Glutamatergic neuron (in vitro differentiated cells): ENCODE measurements at places on chromosomes 1 and 21. TPM values are rescaled to one million over a fixed set of nuclear protein-coding genes. Genes with fewer than 3 reads are reported as not detected.

DNA sequence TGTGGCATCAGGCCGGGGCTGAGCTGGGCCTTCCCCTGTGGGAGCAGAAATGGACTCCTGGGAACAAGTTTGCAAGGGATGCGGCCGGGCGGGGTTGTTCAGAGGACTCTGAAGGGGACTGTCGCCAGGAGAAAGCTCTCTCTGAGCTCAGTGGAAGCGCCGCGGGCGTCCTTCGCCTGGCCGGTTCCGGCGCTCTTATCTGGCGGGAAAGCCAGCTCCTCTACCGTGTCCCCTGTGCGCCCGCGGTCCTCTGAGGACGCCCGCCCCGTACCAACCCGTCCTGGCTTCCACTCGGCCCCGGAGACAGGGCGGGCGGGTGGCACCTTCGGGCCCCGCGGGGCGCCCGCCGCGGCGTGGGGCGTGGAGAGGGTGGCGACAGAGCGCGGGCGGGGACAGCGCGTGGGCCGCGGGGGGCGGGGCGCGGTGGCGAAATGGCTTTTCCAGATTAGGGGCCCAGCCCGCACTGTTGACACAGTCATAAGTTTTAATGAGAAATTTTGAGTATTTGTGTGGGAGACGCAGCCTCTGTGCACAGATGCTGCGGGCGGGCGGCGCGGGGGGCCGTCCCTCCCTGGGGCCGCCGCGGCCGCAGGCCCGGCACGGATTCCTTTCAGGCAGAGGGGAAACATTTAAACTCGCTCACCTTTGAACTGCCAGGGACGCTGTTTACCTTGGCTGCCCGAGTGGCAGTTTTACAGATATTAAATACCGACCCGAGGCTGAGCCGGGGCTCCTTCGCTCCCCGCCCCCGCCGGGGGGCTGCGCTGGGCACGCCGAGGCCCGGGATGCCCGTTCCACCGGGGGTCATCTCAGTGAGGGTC is 70.2 kb downstream of the FOXD2 start:
- H3K4me3 ChIP-seq, result peak overlapping the region; percentile 83
- no peak overlapping the region for H3K27ac ChIP-seq
- peaks cover 18% of the 10 kb centered on the region for H3K27me3 ChIP-seq
- peaks cover 9% of the 10 kb centered on the region for H3K36me3 ChIP-seq

DNA sequence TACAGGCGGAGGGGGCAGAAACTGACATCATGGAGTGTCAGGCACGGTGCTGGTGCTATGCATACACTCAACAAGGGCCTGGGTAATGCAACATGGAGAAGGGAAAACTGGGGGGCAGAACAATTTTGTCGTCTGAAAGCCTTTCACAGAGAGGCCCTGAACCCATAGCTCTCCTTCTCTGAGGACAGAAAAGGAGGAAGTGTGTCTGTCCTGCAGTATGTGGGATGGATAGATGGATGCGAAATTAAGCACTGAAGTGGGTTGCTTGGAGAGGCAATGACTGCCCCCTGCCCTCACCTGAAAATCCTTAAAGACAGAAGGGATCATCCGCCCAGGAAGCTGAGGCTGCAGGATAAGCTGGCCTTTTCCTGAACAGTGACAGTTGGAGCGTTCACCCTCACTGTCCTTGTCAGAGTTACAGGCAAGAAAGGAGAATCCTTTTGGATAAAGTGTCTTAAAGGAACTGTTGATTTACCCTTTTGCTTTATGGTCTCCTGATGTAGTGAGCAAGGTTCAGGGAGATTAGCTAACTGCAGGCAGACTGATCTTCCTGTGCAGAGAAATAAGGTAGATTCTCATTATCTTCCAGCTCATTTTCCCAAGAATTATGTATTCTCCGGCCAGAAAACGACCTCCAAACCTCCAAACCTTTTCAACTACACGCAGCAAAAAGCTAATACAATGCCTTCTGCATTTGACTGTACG is 1.6 kb upstream of the FAM20B start:
- no peak for DNase-seq
- H3K4me3 ChIP-seq, result no peak overlapping the region
- H3K4me1 ChIP-seq, result peaks cover 17% of the 10 kb centered on the region
- peaks cover 8% of the 10 kb centered on the region for H3K27me3 ChIP-seq
- H3K36me3 ChIP-seq, result no peaks in the 10 kb centered on the region
- no peak overlapping the region for H3K27ac ChIP-seq

DNA sequence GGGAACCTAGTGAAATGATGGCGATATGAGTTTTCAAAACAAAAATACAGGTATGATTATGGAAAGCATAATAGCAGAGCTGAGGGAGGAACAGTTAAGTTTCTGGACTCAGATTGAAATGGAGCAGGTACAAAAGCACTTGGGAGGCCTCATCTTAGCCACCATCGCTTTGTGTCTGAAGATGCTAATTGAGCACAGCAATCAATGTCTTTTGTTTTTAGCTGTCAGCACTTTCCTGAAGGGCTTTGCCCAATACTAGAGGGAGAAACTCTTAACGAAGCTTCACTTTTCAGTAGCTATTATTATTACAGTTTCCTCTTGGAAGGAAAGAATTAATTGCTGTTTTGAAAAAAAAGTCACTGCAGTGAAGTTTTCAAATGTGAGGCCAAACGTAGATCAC is 348.7 kb downstream of the RWDD3 start:
- no peak for DNase-seq
- no peak overlapping the region for H3K4me3 ChIP-seq
- H3K4me1 ChIP-seq, result peaks cover 19% of the 10 kb centered on the region
- peak overlapping the region; percentile 31 for H3K27ac ChIP-seq
- no peaks in the 10 kb centered on the region for H3K27me3 ChIP-seq

DNA sequence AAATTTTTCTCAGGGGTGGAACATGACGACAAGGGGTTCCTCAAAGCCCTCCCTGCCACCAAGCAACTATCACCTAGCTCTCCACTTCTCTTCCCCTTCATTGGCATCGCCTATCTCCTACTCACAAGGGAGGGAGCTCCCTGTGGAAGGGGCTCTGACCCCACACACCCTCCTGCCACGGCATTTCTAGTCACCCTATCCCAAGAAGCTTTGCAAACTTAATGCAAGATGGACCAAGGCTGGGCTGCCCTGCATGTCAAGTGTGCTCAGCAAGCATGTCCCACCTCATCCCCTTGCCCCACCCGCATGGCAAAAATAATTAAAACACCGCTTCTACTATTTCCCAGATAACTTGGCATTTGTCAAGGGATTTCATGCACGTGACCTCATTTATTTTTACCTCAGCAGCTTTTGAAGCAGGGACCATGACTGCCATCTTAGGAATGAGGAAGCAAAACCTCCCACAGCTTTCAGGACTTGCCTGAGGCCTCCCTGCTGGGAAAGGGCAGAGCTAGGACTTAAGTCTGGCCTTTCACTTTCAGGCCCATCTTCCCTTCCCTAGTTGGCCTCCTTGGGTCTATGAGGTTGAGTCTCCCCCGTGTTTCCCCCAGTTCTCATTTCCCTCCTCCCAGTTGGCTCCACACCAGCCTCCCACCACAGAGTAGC is 161.3 kb downstream of the TSEN15 start:
- no peaks in the 10 kb centered on the region for H3K36me3 ChIP-seq
- H3K27ac ChIP-seq, result no peak overlapping the region
- no peak overlapping the region for H3K4me3 ChIP-seq
- DNase-seq, result no peak
- peaks cover 15% of the 10 kb centered on the region for H3K4me1 ChIP-seq
- H3K27me3 ChIP-seq, result peaks cover 5% of the 10 kb centered on the region

DNA sequence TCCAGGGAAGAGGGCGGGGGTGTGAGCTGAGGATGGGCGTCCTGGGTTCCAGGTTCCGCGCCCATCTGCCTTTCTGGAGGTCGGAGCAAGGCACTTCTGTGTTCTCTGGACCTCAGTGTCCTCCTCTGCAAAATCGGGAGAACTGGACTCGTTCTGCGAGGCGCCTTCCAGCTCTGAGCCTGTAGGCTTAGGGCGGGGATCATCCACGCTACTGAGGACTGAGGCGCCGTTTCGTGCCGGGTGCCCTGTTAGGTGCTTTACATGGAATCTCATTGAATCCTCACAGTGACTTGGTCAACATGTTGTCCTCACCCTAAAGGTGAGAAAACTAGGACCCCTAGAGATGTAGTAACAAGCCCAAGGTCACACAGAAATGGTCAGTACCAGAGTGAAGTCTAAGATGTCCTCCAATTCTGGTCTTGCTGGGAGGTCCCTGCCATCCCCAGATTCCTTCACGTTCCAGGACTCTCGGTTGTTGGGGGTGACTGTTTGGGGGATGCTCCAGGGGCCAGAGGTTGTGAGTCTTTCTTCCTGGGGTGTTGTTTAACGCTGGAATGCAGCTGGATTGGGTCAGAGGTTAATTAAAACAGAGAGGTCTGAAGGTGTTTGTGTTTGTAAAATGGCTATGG is 677 bp downstream of the PRKAA2 start:
- peak; percentile 24 for DNase-seq
- no peaks in the 10 kb centered on the region for H3K4me1 ChIP-seq
- peaks cover 10% of the 10 kb centered on the region for H3K27me3 ChIP-seq

- H3K36me3 ChIP-seq, result no peaks in the 10 kb centered on the region
- H3K27me3 ChIP-seq, result peaks cover 3% of the 10 kb centered on the region
- DNase-seq, result no peak
Observed at GRCh38 chr1:203703586-203703985, 61.4 kb upstream of the LAX1 start.

- DNase-seq, result no peak
- H3K4me1 ChIP-seq, result peaks cover under 1% of the 10 kb centered on the region
Observed at GRCh38 chr1:54794451-54795355, 6.4 kb downstream of the TTC22 start.

DNA sequence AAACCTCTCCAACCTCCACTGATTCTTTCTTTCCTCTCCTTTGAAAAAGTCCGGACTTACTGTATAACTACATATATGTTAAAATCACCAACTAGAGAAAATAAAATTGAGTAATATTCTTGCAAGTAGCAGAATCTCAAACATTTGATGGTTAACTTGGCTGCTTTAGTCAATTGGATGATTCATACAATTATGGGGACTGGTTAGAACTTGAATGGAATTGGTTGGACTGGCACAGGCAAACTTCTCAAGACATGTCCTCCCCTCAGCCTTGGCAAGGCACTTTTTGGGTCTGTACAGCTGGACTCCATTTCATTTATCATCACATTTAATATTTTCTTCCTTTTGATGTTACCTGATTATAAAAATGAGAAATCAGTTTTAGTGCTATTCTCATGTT is 6.5 kb downstream of the WLS start:
- peaks cover 6% of the 10 kb centered on the region for H3K4me1 ChIP-seq
- H3K27ac ChIP-seq, result no peak overlapping the region
- no peak for DNase-seq
- H3K36me3 ChIP-seq, result no peaks in the 10 kb centered on the region

- no peak overlapping the region for H3K27ac ChIP-seq
- peaks cover 27% of the 10 kb centered on the region for H3K4me1 ChIP-seq
- H3K36me3 ChIP-seq, result no peaks in the 10 kb centered on the region
- H3K27me3 ChIP-seq, result peaks cover 2% of the 10 kb centered on the region
Observed at GRCh38 chr1:13881385-13882088, 181.5 kb downstream of the PRDM2 start.

DNA sequence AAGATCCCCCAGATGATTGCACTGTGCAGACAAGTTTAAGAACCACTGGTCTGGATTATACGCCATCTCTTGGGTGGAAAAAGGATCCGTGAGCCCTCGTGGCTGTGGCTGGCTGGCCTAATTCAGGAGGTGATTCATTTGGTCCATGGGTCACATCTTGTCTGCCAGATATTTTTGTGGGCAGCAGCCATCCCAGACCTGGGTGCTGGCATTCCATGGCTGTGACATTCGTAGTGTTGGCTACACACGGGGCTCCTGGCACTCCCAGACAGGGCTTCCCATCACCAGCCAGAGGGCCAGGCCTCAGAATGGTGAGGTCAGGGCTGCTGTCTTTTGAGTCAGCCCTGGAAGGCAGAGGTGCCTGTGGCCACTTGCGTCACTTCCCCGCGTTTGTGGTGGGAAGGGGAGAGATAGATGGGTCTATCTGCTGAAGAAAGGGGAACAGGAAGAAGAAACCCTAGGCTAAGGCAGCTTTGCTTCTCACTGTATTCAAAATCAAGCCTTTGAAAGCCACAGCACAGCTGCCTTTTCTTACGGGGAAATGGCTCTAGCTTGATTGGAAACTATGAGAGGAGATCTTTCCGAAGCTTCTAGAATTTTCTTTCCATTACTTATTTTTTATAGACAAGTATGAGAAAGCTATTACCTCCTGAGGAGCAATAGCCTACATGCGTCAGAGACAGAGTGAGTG is 32.4 kb downstream of the EIF2D start:
- H3K4me1 ChIP-seq, result peaks cover 7% of the 10 kb centered on the region
- DNase-seq, result no peak
- no peaks in the 10 kb centered on the region for H3K36me3 ChIP-seq

DNA sequence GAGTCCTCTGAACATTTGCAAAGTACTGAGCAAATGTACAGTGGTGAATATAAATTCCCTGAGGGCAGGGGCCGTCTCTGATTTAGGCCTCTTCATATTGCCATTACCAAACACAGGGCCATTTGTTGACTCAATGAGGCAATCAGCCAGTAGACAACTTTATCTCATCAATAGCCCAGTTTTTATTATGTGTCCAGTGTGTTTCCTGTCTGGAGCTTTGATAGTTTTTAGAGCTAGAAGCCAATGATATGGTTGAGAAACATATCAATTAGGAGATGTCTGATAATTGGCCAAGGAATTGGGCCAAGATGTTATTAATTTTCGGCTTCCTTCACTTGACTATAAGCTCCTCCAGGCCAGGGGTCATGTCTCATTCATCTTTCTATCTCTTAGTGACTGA is 163.0 kb downstream of the ROR1 start:
- H3K27ac ChIP-seq, result no peak overlapping the region
- DNase-seq, result no peak
- H3K36me3 ChIP-seq, result no peaks in the 10 kb centered on the region

Gene WNT4
- total RNA-seq, result not detected

Gene ITPKB
- 0.34 TPM for total RNA-seq

Gene ADGRL2
- total RNA-seq, result 71.2 TPM

Gene GLUL
- 312 TPM for total RNA-seq

Gene HSD3B2
- total RNA-seq, result not detected

Gene ARHGAP30
- not detected for total RNA-seq
